Thyroid gland (tissue), 4 donors: ENCODE measurements at places on chromosomes 2 and 18.

DNA sequence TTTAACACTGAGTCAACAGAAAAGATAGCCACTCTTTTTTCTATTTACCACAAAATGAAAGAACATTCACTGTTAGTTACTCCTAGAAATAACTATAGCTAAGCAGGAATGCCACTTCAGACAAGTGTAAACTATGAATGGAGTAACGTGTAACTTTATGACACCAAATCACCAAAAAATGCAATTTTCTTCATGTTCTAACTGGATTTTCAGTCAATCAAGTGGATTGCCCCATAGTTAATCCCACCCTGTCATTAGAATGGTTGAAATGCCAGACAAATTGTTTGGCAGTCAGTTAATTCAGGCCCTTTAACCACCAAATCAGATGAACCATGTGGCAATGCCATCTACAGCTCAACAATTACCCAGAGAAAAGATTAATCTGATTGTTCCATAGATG is 9.9 kb downstream of the EPHA4 start:
- DNase-seq, result no peak

DNA sequence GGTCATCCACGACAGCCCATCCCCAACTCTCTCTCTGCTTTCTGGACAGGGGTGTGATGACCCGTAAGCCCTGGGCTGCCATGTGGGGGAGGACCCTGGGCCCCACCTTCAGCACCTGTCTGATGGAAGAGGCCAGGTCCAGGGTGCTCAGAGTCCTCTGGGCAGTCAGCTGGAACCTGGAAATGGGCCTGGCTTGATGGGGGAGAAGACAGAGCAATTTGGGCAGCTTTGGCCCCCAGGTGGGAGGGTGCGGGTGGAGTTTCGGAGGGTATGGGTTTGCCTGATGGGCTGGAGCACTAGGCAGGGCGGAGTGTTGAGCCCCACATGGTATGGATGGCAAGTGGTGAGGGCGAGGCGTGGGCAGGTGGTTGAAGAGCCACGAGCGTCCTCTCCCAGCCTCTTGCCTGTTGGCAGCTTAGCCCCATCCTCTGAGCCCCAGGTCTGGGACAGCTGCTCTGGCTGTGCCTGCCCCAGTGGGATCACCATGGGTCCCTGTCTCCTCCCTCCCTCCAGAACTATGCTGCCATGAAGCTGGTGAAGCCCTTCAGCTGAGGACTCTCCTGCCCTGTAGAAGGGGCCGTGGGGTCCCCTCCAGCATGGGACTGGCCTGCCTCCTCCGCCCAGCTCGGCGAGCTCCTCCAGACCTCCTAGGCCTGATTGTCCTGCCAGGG is 232.7 kb downstream of the DYSF start:
- DNase-seq, result no peak

GRCh38 chr2:230668184-230668938 is 44.3 kb upstream of the CAB39 start:
- DNase-seq, result no peak

DNA sequence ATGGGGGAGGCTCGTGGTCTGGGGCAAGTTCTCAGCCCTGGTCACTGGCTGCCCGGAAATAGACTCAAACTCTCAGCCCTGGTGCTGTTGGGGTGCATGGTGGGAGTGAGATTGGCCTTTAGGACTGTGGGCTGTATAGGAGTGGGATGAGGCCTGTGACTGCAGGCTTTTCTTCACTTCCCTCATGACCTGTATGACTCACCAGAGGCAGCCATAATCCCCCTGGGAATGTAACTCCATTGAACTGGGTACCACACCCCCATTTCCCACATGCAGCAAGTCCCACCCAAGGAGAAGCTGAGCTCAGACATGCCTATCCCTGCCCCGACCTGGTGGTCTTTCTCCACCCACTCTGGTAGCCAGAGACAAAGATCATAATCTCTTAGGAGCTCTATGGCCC is 177.7 kb upstream of the OSR1 start:
- DNase-seq, result no peak

- no peak for DNase-seq
Measured at GRCh38 chr2:236172255-236173035, 4.3 kb upstream of the GBX2 start.

DNA sequence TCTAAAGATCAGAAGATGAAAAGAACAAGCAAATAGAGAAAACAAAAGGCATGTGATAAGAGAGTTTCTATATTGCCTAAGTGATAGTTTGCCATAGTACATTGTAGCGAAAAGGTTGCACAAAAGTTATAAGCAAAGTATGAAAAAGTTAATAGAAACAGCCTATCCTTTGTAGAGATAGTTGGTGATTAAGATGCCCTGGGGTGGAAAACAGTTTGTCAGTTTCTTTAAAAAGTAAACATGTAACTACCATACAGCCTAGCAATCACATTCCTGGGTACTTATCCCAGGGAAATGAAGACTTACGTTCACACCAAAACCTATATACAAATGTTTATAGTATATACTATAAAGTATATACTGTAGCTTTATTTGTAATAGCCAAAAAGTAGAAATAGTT is 16.9 kb upstream of the DAPL1 start:
- DNase-seq, result no peak

DNA sequence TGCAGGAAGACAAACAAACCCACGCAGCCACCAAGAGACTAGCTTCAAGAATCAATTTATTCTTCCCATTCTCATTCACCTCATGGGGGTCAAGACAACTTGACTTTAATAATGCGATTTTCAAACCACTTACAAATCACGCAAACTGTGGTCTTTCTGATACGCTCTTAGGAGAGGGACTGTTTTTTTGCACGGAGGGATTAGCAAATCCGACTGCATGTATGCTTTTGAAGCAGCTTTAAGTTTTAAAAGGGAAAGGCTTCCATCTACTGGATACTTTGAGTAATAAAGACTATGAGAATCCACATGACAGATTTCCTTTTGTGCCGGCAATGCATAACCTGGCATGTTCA is 322.9 kb upstream of the KCNJ3 start:
- no peak for DNase-seq

DNA sequence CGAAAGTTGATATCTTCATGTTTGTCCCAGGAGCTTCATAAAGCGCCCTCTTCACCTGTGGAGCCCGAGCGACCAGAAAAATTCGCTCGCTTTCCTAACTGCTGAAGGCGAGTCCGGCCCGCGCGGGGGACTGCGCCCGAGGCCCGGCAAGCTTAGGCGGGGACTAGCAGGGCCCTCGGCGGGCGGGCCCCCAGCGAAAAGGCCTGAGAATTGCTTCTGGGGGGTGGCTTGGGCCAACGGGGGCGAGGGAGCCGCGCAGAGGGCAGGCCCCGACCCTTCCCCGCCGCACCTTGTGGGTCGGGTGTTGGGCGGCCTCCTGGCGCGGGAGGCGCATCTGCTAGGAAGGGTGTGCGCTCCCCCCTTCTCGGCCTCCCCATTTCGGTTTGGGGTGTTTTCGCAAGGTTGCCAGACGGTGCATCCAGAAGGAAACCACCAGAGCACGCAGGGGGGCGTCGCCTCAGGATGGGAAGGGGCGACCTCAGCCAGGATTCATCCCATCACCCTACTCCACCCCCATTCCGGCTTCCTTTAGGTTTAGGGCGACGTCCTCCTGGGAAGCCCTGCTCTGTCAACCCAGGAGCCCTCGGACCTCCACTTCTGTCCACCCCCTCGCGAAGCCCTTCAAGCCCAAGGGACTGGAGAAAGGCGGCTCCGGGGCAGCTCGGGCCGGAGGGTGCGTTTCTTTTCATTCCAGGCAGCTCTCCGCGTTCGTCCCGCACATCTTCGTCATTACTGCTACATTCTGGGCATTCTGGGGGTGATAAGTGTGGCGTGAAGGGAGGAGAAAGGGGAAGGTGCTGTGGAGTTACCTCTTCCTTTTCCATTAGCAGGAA is 9.1 kb downstream of the SP9 start:
- DNase-seq, result no peak

- DNase-seq, result no peak
Measured at GRCh38 chr2:8022908-8023640, 658.8 kb upstream of the ID2 start.

- no peak for DNase-seq
Measured at GRCh38 chr2:108228537-108228936, 11.2 kb upstream of the SULT1C3 start.

DNA sequence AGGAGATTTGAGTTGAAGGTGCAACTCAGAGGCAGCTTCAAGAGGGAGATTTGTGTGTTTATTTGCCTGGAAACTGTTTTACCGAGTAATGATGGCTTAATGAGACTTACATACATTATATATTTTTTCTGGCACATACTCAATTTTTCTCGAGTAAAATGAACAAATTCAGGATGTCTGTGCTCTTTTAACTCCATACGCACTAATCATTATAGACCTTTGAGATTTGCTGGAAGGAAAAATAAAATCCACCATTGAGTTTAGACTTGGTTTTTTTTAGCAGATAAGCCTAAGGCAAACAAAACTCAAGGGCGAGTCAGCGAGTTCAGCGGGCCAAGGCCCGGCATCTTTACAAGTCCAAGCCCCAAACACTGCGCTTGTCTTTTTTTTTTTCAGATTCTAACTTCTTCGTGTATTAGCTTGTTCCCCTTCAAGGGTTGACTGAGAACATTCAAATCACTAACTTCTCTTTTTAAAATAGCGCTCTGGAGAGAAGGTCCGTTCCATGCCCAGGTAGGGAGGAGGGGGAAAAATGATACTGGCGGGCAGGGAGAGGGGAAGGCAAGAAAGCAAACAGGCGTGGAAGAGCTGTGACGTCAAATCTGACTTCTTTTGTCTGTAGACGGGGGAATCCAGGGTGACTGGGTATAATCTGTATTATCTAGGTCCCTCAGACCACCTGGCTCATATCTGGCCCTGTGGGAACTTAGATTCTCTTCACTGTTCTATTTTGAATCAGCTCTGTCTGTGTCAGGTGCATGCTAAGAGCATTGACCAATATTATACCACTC is 72.7 kb upstream of the MAP3K20 start:
- DNase-seq, result peak; percentile 12

- no peak for DNase-seq
Measured at GRCh38 chr2:162243294-162243693, at the start of gene FAP. FAP (minus strand) TSS chr2:162243445; CDS start chr2:162243327, 118 bp downstream.

DNA sequence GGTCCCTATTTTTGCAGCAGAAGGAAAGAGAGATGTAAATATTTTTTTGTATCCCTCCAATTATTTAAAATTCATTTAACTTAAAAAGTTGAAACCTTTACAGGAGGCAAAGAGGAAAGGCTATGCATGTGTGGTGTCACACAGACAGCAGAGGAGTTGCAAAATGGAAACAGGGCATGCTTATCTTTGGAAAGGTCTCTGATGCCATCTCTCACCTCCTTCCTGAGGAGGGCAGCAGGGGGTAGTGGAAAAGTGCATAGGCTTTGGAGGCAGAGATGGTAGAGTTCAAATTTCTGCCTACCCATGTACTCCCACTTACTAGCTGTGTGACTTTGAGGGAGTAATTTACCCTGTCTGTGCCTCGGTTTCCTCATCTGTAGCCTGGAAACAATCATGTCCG is 99.6 kb upstream of the MCFD2 start:
- DNase-seq, result no peak

GRCh38 chr2:195404651-195405050 is 252.4 kb upstream of the SLC39A10 start:
- DNase-seq, result no peak

DNA sequence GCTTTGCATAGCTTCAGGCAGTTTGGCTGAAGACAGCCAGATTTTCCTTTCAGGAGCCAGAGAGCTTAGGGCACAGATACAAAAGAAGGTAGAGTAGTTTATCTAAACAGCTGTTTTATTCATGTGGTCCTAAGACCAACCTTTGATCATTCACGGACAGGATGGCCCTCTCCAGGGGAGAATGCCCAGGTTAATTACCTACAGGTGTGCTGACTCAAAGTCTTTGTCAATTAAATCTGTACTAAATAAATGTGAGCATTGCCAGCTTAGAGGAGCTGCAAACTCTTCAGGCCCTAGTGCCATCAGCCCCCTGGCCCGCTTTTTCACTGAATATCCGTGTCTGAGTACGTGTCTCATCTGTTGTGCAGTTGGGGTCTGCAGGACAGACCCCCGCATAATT is 554.7 kb downstream of the NUP35 start:
- DNase-seq, result no peak

DNA sequence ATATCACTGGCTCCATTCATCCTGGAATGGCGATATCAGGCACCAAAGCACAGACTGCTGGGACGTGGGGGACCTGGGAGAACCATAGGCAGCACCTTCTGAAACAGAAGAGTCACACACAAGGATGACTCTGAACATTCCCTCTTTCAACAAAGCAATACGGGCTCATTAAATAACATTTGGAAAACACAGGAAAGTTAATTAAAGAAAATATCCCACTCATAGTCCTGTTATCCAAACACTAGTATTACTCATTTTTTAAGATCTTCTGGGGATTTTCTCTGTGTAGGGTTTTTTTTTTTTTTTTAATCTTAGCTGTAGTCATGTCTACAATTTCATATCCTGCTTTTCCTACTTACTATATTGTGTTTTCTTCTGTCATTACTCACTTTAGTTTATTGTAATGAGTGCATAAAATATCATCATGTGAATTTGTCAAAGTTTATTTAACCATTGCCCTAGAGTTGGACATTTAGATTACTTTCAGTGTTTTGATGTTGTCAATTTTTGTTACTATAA is 70.0 kb upstream of the SP3 start:
- no peak for DNase-seq

DNA sequence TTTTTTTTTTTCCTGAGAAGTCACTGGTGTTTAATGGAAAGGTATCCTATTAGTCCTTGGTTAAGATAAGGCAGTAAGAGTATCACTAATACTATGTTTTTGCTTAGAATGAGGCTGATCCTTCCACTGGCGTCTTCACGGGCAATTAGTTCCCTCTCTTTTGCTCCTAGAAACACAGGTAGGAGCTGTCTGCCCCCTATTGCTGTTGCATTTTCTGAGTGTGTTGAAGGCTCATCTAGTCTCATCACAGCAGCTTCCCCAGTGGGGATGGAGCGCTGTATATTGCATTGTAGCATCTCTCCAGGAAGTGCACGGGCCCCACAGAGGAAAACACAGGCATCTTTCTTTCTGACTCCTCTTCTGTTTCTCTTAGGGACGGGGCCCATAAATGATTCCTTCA is 145.0 kb downstream of the NAPG start:
- DNase-seq, result no peak

DNA sequence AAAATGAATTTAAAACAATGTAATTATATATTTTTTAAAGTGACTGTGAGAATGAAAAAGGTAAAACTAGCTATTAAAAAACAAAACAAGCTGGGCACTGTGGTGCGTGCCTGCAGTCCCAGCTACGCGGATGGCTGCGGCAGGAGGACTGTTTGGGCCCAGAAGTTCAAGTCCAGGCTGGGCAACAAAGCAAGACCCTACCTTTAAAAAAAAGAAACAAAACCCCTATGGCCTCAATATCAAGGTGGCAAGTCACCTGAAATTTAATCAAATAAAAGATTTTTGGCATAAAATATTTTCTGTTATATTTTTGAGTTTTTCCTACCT is 46.9 kb upstream of the STRN start:
- DNase-seq, result no peak

DNA sequence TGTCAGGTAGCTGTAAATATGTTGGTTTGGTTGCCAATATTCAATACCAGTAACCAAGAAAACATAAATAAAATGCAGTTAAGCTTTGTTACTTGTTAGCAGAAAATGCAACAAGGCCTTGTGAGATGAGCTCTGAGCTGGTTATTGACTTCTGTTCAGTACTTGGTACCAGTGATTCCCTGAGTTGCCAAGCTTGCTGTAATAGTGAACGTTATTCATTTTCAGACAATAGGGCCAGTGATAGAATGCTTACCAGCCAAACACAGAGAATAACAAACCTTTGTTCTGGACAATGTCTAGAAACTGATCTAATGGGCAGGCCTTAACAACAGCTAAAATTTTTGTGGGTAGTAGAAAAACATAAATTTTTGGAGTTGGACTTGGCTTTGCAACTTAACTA is 29.5 kb downstream of the RASGRP3 start:
- no peak for DNase-seq
